WTC11 (cell line): ENCODE measurements at places on chromosomes 4 and X.
A peak's percentile ranks its signal among the peaks of the same experiment; 100 is the strongest.

- no peak for DNase-seq
- 0 out of 2 replicates have a peak, but pooled peaks cover 6% of the 10 kb centered on the region for H3K36me3 ChIP-seq
- H3K27me3 ChIP-seq, result no peaks in the 10 kb centered on the region
- no peak overlapping the region for H3K4me3 ChIP-seq
These were observed 196.3 kb upstream of the ANXA3 start for GRCh38 chr4:78355306-78355705.

- no peak overlapping the region for H3K4me3 ChIP-seq
- H3K4me1 ChIP-seq, result no peaks in the 10 kb centered on the region
- no peak overlapping the region for H3K27ac ChIP-seq
- H3K27me3 ChIP-seq, result peaks cover 2% of the 10 kb centered on the region; the same call in 1 of the 2 replicates
- peak; percentile 70 for DNase-seq
- no peaks in the 10 kb centered on the region for H3K36me3 ChIP-seq
These were observed 111.9 kb upstream of the TMEM164 start for GRCh38 chrX:109890910-109891502.

DNA sequence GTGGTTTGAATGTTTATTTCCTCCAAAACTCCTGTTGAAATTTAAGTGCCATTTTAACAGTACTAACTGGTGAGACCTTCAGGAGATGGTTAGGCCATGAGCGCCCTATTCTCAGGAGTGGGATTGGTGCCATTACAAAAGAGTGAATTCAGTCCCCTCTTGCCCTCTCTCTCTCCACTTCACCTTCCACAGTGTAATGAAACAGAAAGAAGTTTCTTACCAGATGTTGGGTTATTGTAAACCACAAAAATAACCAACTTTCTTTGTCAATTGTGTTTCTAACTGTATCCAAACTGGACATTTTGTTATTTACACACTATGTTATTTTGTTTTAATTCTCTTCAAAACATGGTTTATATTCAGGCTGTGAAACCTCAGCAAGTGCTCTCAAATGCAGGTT is 1734.3 kb downstream of the PCDH7 start:
- no peak for DNase-seq
- peaks cover 4% of the 10 kb centered on the region; the same call in 1 of the 2 replicates for H3K36me3 ChIP-seq
- no peak overlapping the region for H3K4me3 ChIP-seq
- no peaks in the 10 kb centered on the region for H3K4me1 ChIP-seq

DNA sequence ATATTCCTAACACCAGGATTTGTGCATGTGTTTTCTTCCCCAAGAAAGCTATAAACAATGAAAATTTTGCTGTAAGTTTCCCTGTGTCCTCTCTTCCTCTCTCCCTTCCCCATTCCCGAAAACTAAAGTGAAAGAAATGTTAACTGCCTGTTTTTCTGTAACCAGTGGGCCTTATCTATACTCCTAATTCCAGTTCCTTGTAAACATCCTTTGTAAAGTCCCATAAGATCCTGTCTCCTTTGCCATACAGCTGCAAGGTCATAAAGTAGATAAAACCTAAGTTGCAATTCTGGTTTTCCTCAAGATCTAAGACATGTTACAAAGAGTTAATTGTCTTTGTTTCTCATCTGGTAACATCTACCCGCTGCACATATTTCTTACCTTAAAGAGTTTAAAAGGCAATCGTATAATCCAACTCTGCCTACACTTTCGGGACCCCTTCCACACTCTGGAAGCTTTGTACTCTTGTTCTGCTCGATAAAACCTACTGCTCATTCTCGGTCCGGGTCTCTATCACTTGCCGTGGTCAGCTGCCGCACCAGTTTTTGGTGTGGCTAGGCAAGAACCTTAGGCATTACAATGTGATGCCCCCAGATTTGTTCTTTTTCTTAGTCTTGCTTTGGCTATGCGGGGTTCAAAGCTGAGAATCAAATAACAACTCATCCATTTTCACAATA is 20.5 kb downstream of the UGT2B7 start:
- no peak for DNase-seq
- no peaks in the 10 kb centered on the region for H3K4me1 ChIP-seq
- H3K27ac ChIP-seq, result no peak overlapping the region
- H3K4me3 ChIP-seq, result no peak overlapping the region
- H3K36me3 ChIP-seq, result 0 out of 2 replicates have a peak, but pooled peaks cover 3% of the 10 kb centered on the region
